Neural crest cell (in vitro differentiated cells): ENCODE measurements at places on chromosomes 3 and 15.

GRCh38 chr3:122576174-122576940 is 1.1 kb upstream of the PARP15 start:
- no peak for DNase-seq

GRCh38 chr3:61520966-61521628 is 40.3 kb upstream of the PTPRG start:
- DNase-seq: no peak

DNA sequence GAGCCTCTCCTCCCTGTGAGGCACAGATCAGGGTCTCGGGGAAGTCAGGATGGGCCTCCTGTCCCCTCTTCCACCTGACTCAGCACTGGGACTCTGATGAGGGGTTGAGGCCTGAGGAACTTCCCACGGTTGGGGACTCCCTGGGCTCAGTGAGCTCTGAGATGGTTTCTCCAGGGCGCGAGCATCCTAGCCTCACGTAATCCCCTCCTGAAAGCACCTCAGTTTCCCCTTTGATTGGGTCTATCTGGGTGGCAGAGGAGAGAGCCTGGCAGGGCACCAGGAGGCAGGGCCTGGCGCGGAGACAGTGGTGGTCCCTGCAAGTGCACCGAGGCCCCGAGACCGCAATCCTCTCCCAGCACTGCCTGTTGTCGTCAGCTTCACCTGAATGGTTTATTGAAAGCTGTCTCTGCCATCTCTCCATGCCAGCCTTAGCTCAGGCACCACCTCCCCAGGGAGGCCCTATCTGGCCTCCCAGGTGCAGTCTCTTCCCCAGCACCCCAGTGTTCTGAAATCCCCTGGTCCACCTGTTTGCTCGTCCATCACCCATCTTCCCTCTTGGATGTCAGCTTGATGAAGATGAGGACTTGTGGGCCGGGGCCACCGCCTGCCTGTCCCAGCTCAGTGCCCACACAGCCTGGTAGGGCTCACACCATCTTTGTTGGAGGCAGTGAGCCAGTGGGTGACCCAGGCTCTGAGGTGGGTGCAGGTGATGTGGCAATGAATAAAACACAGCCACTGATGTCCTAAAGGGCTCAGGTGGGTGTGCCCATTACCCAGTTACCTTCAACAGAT is 52.2 kb upstream of the PCSK6 start:
- DNase-seq: no peak

DNA sequence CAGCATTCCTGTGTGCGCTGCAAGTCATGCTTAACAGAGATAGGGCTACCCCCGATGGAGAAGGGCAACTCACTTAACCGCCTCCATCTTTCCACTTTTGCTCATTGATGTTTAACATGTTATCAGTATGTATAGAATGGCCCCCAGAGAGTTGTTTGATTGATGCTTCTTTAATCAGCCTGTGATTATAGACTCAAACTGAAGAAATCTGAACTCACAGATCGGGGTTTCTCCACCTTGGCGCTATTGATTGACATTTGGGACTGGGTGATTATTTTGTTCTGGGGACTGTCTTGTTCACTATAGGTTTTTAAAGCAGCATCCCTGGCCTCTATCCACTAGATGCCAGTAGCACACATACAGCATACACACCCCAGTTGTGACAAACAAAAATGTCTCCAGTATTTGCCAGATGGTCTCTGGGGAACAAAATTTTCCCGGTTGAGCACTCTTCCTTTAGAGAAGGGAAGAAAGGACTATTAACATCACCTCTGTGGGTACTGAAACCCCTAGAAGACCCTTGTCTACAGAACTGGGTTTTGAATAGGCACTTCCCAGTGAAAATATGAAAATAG is 54.4 kb downstream of the LARS2 start:
- no peak for DNase-seq
